ENCODE measurements at places on chromosomes 5 and 9.

- DNase-seq, result no peak
Measured at GRCh38 chr9:69081261-69081660, 45.7 kb downstream of the FXN start.

DNA sequence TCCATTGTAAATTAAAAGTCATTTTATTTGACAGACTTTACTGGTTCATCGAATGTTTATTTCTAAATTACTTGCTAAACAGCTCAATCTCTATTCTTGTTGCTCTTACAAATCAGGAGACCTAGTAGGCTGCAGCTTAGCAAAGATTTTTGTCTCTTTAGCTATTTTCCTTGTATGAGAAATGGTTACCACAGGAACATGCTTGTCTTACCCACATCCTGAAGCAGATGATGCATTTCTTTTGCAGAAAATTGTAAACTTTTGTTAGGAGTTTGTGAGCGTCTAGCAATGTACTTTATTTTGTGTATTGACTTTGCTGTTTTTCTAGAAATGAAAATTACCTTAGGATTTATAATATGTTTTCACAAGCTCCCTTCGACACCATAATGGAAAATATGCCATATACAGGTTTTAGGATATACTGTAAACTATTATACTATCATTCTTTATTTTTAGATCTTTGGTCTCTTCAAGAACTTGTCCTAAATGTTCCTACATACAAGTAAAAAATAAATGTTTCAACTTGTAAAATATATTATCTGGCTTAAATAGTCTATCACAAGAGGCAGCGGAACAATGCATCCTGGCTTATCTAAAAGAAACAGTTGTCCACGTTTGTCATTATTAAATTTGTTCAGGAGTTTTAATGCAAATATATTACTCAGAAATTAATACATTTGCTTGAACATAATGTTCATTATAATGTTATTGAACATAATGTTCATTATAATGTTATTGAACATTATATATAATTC, 54.1 kb downstream of the SPEF2 start:
- no peak for DNase-seq

DNA sequence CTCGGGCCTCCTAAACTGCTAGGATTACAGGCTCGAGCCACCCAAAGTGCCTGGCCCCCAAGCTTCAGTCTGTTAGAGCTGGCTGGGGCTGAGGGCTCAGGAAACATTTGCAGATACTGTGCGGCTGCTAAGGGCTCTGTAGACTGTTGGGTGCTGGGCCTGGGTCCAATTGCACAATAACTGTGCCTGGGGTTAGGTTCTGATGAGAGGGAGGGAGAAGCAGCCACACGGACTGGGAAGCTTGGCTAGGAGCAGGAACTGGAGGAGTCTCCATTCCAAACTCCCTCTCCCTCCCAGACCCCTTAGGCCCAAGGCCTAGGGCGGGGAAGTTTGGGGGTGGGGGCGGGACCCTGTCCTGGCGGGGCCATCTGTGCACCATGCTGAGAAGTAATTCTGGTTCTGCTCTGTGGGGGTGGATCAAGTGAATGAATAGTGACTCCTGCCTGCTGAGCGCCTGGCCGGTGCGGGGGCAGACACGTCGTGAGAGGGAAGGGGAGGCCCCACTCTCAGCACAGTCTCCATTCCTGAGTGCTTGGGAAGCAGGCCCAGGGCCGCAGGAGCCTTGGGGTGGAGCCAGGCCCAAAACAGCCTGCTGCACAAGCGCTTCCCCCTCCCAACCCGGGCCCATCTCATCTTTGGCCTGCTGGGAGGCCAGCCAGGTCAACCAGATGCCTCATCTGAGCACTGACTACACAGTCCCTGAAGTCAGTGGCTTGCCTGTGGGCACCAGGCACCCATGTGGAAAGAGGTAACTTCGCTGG, 1.5 kb downstream of the ASS1 start:
- DNase-seq, result no peak

DNA sequence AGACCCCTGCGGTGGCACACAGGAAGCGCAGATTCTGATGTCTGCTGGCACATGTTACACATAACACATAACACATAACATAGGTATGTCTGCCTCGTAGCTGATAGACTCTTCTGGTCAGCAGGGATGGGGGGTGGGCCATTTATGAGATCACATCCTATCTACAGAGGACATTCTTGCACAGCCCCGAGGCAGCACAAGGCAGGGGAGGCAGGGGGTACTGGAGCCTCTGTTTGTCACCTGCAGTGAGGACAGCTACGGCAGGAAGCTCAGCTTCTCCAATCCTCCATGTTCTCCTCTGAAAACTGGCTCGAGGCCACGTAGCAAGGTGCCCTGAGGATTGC, 16.7 kb upstream of the MED10 start:
- no peak for DNase-seq

GRCh38 chr9:114968671-114969070, 38.3 kb upstream of the TNFSF8 start:
- no peak for DNase-seq

- no peak for DNase-seq
Measured at GRCh38 chr5:142826741-142827492, 56.7 kb downstream of the ARHGAP26 start.

- no peak for DNase-seq
Measured at GRCh38 chr5:28809811-28810750, 1771.7 kb upstream of the CDH9 start.

GRCh38 chr9:132538071-132538470, 44.3 kb upstream of the BARHL1 start:
- DNase-seq, result no peak

DNA sequence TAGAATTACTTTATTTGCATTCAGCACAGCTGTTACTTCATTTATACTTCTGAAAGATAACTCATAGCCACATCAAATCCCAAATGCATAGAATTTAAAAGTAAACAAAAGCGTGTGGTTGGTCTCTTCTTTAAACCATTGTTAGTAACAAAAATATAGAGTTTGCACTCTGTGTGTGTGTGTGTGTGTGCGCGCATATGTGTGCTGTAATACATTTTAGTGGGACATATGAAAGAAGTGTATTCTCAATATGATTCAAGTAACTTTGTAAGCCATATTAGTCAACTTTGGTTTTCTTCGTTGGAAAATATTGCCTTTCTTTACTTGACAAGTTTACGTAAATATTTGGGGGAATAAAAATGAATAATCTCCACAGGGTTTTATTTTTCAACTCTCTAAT, 106.1 kb upstream of the PRRC1 start:
- no peak for DNase-seq

GRCh38 chr5:171999877-172000276, 6.6 kb downstream of the FBXW11 start:
- no peak for DNase-seq

DNA sequence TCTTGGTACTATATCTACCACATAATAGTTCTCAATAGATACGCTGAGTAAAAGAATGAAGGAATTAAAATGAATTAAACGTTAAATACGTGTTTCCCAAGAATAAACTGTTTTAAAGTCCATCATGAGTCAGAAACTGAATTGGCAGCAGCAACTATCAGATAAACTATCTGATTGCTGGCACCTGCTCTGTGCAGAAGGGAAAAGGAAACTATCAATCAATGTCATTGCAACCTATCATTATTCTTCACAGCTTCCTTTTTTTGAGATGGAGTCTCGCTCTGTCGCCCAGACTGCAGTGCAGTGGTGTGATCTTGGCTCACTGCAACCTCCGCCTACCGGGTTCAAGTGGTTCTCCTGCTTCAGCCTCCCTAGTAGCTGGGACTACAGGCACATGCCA, 8.8 kb upstream of the WDR36 start:
- DNase-seq, result no peak

GRCh38 chr5:67188274-67189078, 8.1 kb downstream of the CD180 start:
- DNase-seq, result no peak

- no peak for DNase-seq
Measured at GRCh38 chr5:123538670-123539459, 26.9 kb downstream of the CSNK1G3 start.

DNA sequence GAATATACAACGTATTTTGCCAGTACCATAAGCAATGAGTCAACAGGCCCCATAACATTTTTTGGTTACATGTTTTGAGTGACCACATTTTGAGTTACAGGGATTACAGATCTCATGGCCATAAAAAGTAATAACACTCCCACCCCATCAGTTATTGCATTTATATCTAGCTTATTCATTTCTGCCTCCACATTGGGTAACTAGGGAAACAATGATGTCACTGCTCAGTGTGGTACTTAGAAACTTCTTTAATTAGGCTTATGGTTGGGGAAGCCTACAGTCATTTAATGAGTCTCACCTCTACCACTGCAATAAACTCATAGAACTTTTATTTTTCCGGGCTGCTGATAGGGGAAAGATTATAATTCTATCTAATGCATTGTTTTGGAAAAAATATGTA, 39.9 kb upstream of the SMIM15 start:
- no peak for DNase-seq

GRCh38 chr5:59586841-59587240, 306.7 kb downstream of the PDE4D start:
- DNase-seq, result no peak

Data from iPS DF 19.7 (cell line).